Regular cardiac myocyte (primary cell): ENCODE measurements at places on chromosomes 2 and 18. TPM values are rescaled to one million over a fixed set of nuclear protein-coding genes. Genes with fewer than 3 reads are reported as not detected.

The IL1R2 gene
- 0.38 and 0.56 TPM in 2 replicates for total RNA-seq

The RAD51AP2 gene
- under 0.01 TPM in 2 replicates for total RNA-seq

The VSNL1 gene
- total RNA-seq, result 0.38 and 0.85 TPM in 2 replicates

The KCNK3 gene
- total RNA-seq, result 0.38 and 2.0 TPM in 2 replicates

The DTYMK gene
- 15.8 and 72.7 TPM in 2 replicates for total RNA-seq

The POTEC gene
- under 0.01 TPM in 2 replicates for total RNA-seq

The AGXT gene
- total RNA-seq, result not detected in 2 replicates

The TUBA4B gene
- total RNA-seq, result not detected in 2 replicates

The PRKAG3 gene
- total RNA-seq, result under 0.01 TPM in 1 of 2 replicates, not detected in the other

The RIT2 gene
- total RNA-seq, result not detected in 2 replicates

The GALNT5 gene
- 87.6 and 183 TPM in 2 replicates for total RNA-seq

The CKAP2L gene
- 2.3 and 18.6 TPM in 2 replicates for total RNA-seq

The PROM2 gene
- under 0.01 and 0.28 TPM in 2 replicates for total RNA-seq

The CROCC2 gene
- not detected in 2 replicates for total RNA-seq

The TUBB8B gene
- not detected in 2 replicates for total RNA-seq

The KCTD1 gene
- total RNA-seq, result 9.0 and 11.9 TPM in 2 replicates

The MERTK gene
- 0.19 and 1.7 TPM in 2 replicates for total RNA-seq

The COL4A3 gene
- total RNA-seq, result 0.58 and 11.0 TPM in 2 replicates

The GRB14 gene
- 6.2 and 12.8 TPM in 2 replicates for total RNA-seq

The SNED1 gene
- 4.6 and 10.7 TPM in 2 replicates for total RNA-seq

The LINC00305 gene
- not detected in 2 replicates for total RNA-seq

The SAP130 gene
- total RNA-seq, result 2.1 and 2.8 TPM in 2 replicates

The CD8A gene
- not detected in 2 replicates for total RNA-seq

The AQP12A gene
- total RNA-seq, result not detected in 2 replicates

The CREG2 gene
- 0.38 and 1.1 TPM in 2 replicates for total RNA-seq

The FRZB gene
- total RNA-seq, result under 0.01 and 0.19 TPM in 2 replicates

The ANKRD62 gene
- under 0.01 TPM in 1 of 2 replicates, not detected in the other for total RNA-seq

The NPPC gene
- total RNA-seq, result not detected in 2 replicates

The COL4A4 gene
- 4.4 and 24.0 TPM in 2 replicates for total RNA-seq

The SLC9A4 gene
- not detected in 2 replicates for total RNA-seq

The CTNNA2 gene
- total RNA-seq, result under 0.01 TPM in 1 of 2 replicates, not detected in the other

The ASTL gene
- under 0.01 TPM in 1 of 2 replicates, not detected in the other for total RNA-seq

The DCDC2C gene
- not detected in 2 replicates for total RNA-seq

The SLC39A6 gene
- total RNA-seq, result 80.9 and 150 TPM in 2 replicates

The COMMD1 gene
- 42.0 and 55.2 TPM in 2 replicates for total RNA-seq

The FEV gene
- not detected in 2 replicates for total RNA-seq

The ANO7 gene
- 0.38 and 0.85 TPM in 2 replicates for total RNA-seq

The NR4A2 gene
- 0.58 and 0.85 TPM in 2 replicates for total RNA-seq
